Stimulated activated CD8-positive, alpha-beta memory T cell treated with anti-CD3 and anti-CD28 coated beads, Interleukin-15, amount 100 ng/mL, for 24 hours (primary cell): ENCODE measurements at places on chromosomes 16 and 17.

DNA sequence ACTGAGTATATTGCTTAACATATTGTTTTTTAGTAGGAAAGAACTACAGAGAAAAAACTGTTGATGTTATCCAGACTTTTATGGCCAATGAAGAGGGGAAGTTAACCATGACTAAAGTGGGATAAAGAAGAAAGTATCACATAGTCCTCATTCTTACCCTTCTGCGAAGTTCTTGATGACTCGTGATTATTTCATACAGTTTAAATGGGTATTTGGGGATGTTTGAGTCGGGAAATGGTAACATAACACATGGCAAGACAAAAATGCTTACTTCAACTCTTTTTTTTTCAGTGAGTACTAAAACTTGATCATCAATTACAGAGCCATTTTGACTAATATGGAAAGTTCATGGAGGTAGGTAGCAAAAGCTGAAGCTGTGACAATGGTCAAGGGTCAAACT lies 4.9 kb downstream of the POLG2 start:
- DNase-seq = no peak

DNA sequence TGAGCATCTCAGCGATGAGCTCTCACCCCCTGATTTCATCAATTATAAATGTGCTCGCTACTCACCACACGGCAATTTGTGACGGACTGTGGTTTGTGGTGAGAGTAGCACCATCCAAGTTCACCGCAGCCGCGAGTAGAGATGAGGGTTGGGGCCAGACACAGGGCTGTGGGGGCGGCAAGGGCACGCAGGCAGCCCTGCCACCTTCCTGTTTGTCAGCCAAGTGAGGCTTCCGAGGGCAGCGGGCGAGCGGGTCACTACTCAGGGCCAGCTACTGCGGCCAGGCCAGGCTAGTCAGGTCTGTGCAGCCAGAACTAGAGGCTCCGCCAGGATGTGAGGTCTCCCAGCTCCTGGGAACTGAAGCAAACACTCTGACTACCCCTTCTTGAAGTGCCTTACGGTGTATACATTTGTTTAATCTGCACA lies 39.6 kb upstream of the MEOX1 start:
- DNase-seq = no peak

DNA sequence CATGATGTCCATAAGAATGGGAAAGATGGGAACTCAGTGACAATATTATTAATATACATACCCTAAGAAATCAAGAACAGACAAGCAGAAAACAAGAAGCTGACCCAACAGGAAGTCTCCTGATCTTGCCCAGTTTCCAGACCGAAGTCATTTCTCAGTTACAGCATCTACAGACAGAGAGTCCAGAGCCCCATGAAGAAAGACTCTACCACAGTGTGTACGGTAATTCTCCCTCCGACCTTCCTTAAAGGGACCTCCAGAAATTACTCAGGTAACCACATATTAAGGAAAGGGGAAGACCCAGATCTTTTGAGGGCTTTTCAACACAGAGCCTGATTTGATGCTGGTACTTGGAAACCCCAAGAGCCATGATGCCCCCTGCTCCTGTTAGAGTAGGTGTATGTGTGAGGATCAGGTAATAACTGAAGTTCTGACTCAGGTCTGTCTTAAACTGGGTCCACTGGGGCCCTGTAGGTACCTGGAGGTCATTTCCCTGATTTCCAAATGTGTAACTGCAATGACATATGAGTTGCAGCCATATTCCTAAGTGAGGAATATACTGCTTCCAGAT lies 132.4 kb downstream of the ABCA8 start:
- DNase-seq = no peak

GRCh38 chr17:44049294-44050060 lies 17.0 kb downstream of the LSM12 start:
- no peak for DNase-seq

DNA sequence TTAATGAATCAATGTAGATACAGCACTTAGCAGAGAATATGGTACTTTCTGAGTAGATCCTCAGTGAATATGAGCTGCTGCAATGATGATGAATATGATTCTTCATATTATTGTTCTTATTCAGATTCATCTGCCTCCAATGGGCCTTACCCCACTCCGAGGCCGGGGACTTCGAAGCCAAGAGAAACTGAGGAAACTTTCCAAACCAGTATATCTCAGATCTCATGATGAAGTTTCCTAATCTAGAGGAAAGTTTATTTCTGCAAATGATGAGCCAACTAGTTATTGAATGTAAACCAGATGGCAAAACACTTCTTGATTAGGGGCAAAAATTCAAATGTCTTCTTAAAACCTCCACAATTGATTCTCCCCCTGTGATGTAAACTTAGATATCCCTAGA lies 23.3 kb downstream of the LYRM1 start:
- DNase-seq = no peak
